ENCODE measurements at places on chromosomes 16 and 17.

GRCh38 chr16:49058382-49058781 is 223.3 kb downstream of the CBLN1 start:
- DNase-seq: no peak

DNA sequence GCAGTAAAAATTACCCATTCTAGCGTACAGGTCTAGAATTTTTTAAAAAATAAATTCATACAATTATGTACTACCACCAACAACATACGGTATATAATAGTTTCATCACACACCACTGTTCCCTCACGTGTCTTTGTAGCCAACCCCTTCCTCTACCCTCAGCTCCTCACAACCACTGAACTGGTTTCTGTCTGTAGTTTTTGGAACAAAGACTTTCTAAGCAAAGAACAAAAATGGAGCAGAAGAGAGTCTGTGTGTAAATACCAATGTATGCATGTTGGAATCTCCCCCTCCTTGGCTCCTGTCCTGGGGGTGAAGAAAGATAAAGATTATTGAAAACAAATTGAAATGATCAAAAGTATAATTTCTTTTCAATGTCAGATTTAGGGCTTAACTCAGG is 31.9 kb upstream of the CCR7 start:
- no peak for DNase-seq

DNA sequence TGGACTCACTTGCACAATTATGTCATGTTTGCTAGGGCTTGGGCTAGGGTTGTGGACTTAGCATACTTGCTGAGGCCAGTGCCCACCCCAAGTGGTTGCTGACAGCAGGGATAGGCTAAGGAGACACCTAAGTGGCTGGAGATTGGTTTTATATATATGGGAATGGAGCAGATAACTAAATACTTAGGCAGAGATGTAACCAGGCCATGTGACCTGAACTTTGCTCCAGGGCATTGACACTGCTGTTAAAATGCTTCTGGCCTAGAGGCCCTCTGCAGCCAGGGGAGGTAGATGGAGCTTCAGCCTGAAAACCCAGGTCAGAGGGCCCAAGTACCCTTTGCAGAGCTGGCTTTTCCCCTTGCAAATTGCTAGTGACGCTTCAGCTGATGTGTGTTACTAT is 1.4 kb upstream of the ITGB3 start:
- DNase-seq: no peak

DNA sequence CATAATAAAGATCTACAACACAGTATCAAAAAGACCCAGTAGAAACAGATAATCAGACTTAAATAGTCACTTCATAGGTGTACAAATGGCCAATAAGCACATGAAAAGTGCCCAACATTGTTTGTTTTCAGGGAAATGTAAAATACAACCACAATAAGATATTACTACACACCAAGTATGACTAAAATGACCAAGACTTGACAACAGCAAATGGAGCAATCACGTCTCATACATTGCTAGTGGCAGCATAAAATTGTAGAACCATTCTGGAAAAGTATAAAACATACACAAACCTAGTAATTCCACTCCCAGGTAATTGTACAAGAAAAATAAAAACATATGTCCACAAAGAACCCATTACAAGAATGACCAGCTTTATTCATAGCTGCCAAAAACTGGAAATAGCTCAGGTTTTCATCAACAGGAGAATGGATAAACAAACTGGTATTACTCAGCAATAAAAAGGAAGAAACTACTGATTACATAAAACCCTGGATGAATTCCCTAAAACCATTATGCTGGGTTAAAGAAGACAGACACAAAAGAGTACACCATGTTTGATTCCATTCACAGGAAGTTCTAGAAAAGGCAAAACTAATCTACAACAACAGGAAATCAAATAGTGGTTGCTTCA is 85.6 kb downstream of the TTC19 start:
- no peak for DNase-seq

DNA sequence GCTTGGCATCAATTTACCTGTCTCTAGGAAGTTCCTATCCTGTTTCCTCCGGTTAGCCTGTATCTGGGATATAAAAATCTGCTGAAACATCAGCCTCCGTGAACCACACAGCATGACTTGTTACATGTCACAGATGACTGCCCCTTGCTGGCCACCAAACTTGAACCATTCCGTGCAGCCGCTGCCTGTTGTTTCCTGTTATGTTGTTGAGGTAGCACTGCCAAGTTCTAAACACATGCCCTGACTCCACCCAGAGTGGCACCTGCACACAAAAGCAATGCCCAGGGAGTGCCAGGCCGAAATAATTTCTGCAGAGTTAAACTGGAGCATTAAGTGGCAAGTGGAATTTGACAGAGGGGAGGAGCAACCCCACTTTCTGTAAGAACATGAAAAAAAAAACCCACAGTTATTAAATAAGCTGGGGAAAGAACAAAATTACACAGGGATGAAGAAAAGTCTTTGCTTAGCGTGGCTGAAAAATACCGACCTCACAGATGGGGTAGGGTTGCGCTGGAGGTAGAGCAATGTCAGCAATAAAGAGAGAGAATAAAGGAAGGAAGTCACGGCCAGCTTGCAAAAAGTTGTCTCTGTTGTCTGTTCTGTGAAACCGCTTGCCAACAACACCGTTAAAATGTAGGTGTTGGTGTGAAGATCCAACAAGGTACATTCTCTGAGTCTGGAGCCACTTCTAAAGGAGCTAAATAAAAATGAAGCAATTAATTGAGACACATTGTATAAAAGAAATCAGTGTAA is 174.6 kb upstream of the CDH13 start:
- DNase-seq: no peak

DNA sequence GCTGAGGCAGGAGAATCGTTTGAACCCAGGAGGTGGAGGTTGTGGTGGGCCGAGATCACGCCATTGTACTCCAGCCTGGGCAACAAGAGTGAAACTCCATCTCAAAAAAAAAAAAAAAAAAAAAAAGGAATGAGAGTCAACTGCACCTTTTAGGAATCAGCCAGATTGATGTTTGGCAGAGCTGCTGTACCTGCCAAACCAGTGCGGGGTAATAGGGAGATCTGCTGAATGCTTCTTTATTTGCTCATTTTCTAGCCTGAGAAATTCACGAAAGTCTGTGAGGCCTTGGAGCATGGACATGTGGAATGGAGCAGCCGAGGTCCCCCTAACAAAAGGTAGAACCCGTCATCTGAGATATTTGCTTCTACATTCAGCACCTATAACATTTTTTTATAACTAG is 18.4 kb downstream of the OGFOD1 start:
- DNase-seq: no peak

- DNase-seq: no peak
Measured at GRCh38 chr17:37744633-37744927, 279 bp downstream of the HNF1B start.

GRCh38 chr16:50059669-50060068 is 6.1 kb upstream of the HEATR3 start:
- no peak for DNase-seq

DNA sequence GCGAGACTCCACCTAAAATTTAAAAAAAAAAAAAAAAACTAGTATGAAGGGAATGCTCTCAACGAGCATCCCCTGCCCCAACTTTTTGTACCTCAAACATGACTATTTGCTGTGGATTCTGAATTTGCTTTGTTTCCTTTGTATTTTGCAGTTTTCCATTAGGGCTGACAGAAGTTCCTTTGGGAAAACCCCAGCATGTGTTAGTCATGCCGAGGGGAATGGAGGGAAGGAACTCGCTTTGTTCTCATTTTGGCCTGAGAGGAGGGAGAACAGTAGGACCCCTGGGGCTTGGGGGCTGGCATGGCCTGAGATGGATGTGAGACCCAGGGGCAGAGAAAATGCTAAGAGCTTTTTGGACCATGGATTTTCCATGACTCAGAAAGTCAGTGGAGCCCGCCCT is 20.5 kb downstream of the KRT9 start:
- DNase-seq: no peak

DNA sequence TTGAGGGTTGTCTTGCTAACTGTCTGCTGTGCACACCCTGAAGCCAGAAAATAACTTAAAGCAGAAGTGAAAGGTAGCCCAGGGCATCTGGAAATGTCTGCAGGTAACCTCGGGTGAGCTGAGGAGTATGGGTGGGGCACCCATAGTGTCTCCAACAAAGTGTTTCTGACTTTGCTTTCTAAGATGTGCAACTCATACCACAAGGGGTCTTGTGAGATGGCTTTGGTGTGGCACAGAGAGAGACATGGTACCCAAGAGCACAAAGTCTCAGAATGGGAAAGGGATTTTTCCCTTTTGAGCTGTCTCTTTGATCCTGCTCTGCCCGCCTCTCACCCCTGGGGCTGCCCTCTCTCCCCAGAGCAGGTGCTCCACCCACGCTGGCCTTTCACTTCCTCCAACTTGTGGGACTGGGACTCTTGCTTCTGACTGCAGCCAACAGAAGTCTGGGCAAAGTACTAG is 6.9 kb downstream of the CHD9 start:
- no peak for DNase-seq

DNA sequence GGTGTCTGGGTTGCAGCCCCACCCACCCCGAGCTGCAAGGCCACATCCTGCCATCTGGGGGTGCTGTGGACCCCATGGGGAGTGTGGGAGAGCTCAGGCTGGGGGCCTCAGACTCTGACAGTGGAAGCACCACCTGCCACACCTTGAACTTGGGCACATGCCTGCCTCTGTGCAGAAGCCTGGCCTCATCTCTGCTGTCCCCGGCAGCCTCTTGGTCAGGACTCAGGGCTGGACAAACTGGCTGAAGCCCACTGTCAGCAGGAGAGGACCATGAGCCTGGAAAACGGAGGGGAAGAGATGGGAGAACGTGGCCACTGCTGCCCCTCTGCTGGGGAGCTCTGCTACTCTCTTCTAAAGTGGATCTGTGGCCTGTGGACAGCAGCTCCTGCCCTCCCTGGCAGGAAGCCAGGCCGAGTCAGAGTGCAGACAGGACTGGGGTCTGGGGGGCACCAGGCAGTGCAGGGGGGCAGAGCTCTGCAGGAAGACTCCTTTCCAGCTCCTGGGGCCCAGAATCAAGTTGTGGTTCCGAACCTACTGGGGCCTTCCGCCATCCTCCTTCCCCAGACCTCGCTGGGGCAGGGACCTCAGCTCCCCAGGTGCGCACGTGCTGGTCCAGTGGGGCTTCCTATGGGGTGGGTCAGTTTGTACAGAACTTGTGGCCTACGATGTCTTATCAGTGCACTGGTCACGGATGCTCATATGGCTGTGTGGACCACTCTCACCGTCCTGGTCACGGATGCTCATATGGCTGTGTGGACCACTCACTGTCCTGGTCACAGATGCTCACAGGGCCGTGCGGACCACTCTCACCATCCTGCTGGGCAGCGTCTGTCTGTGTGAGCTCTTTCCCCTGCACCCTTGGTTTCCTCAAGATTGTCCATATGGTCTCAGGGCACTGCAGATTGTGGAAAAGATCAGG is 207.7 kb downstream of the LAT start:
- DNase-seq: no peak

DNA sequence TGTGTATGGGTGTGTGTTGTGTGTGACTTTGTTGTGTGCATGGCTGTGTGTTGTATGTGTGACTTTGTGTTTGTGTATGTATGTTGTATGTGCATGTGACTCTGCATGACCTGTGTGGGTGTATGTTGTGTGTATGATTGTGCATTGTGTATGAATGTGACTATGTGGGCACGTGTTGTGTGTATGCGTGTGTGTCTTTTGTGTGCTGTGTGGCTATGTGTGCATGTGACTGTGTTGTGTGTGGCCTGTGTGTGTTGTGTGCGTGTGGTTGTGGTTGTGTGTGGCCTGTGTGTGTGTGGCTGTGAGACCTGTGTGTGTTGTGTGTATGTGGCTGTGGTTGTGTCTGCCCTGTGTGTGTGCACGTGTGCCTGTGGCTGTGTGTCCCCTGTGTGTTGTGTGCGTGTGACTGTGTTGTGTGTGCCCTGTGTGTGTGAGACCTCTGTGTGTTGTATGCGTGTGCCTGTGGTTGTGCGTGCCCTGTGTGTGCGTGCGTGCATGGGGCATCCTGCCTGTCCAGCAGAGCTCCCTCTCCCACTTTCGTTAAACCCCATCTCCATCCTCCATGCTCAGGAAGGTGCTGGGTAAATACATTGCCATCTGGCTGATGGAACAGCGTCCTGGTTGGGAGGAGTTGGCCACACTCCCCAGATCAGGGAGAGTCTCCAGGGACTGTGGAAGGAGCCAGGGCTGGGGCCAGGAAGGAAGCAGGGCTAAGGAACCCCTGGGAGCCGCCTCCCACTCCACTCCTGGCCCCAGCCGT is 90.1 kb upstream of the GSE1 start:
- no peak for DNase-seq

DNA sequence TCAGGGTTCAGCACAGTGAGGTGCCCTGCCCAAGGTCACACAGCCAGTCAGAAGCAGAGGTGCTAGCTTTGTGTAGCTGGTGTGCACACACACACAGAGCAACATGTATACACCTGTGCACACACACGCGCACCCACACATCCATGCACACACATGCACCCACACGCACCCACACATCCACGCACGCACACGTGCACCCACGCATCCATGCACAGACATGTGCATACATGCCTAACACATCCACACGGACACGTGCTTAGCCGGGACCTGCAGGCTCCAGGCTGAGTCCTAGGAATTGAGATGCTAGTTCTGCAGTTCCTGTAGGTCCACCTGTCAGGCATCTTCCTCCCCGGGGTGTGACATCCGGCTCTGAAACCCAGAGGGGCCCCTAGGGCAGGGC is 13.0 kb upstream of the DPEP1 start:
- no peak for DNase-seq

GRCh38 chr16:85165781-85166180 is 53.5 kb upstream of the CIBAR2 start:
- no peak for DNase-seq

GRCh38 chr17:1980665-1981250 is 44.4 kb downstream of the RTN4RL1 start:
- no peak for DNase-seq

- no peak for DNase-seq
Measured at GRCh38 chr17:76063875-76064546, 8.3 kb downstream of the SRP68 start.

DNA sequence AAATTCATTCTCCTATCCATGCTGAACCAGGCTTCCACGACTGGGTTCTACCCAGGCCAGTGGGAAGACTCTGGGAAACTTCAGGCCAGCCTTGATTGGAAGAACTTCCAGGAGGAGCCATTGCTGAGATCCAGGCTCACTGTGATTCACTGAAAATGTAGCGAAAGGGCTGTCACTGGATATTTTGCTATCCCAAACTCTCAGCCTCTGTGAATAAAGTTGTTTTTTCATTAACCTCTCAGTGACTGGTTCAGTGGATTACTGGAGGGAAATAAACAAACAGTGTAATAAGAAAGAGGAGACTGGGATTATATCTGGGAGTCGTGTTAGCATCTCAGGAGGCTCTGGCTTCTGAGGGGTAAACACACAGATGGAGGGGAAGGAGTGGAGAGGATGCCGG is 3.1 kb downstream of the FOXL1 start:
- DNase-seq: no peak
